ENCODE measurements at places on chromosomes 4 and X. TPM values are rescaled to one million over a fixed set of nuclear protein-coding genes. Genes with fewer than 3 reads are reported as not detected.

GRCh38 chrX:155027509-155028066 lies 944 bp downstream of the FUNDC2 start:
- peak; percentile 11 for DNase-seq

DNA sequence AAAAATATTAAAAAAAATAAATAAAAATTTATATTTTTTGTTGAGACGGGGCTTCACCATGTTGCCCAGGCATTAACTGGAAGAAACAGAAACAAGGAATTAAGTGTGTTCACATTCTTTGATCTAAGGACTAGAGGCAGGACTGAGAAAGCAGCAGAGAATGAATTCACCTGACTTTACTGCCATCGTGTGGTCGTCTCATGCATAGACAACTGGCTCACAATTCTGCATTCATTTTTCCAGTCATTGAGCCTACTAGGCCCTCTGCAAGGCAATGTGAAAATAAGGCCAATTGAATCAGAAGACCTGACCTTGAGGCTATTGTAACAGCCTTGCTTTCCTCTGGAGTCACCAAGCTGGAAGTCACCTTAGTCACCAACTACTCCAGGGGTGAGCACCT lies 37.4 kb downstream of the LHFPL1 start:
- peak; percentile 36 for DNase-seq

GRCh38 chr4:55308071-55308470 lies 38.0 kb upstream of the SRD5A3 start:
- DNase-seq = no peak

DNA sequence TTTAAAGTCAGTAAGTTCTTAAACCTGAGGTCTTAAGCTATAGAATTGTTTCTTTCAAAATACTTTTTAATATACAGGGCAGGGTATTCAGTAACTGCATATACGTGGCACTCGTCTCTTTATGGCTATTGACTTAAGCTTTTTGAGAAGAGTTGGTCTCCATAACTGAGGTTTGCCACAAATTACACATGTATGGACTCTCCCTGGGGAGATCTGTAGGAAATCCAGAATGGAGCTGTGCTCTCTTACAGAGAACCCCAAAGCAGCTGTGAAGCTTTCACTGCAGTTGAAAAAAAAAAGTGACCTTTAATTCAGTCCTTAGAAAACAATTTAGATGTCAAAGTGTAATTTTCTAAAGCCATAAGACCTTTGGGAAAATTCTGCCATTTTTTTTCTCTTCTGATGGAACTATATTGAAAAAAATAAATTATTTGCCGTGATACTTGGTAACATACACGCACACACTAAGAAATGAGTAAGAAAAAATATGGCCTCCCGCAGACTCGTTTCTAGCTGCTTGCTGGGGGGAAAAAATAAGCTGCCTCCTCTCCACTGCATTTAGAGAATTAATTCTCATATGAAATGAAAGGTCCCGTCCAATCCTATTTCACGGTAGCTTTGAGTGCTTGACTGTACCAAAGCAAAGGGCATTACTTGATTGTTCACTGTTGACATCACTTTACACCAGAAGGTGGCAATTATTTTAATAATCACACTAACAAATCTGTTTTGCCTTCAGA lies 159.4 kb upstream of the TENM3 start:
- no peak for DNase-seq

GRCh38 chr4:48985976-48986653 lies at the start of gene CWH43:
CWH43 (plus strand) TSS chr4:48986275; CDS start chr4:48986430, 155 bp downstream.
- DNase-seq = no peak

DNA sequence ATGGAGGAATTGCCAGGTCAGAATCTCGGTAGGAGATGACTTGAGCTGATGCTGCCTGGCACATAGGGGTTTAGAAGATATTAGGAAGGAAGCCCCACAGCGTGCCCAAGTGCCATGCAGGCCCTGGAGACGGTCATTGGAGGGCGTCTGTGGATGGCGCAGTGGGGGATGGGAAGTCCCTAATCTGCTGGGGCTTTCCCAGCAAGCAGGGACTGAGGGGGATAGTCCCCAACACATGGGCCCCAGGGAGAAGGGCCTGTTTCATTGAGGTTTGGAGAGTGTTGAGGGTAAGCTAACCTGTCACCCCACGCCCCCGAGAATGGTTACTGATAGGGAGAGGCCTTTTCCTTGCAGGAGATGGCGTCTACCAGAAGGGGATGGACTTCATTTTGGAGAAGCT lies 7.8 kb downstream of the TAFAZZIN start:
- DNase-seq = no peak

GRCh38 chr4:5895287-5895686 lies 2.4 kb upstream of the CRMP1 start:
- DNase-seq = no peak

GRCh38 chrX:13373431-13374187 lies 53.8 kb upstream of the ATXN3L start:
- peak; percentile 41 for DNase-seq

- DNase-seq = no peak
Observed at GRCh38 chr4:3276986-3277385, 15.8 kb upstream of the RGS12 start.

DNA sequence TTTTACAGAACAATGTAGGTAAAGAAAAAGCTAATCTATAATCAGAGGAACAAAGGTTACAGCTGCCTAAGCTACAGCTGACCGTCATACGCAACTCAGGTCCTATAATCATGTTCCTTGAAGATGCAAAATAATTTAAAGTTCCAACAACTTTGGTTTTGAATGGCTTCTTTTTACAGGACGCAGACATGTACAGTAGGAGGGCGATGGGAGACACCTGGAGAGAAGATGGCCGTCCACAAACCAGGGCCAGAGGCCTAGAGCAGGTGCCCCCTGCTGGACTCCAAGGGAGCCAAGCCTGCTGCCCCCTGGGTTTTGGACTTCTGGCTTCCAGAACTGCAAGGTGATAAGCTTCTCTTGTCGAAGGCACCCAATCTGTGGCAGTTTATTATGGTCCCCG lies 10.6 kb downstream of the HGFAC start:
- DNase-seq = no peak

GRCh38 chr4:75107755-75108612 lies 175.1 kb downstream of the PARM1 start:
- DNase-seq = no peak

- no peak for DNase-seq
Observed at GRCh38 chrX:39258331-39258730, 457.1 kb downstream of the MID1IP1 start.

DNA sequence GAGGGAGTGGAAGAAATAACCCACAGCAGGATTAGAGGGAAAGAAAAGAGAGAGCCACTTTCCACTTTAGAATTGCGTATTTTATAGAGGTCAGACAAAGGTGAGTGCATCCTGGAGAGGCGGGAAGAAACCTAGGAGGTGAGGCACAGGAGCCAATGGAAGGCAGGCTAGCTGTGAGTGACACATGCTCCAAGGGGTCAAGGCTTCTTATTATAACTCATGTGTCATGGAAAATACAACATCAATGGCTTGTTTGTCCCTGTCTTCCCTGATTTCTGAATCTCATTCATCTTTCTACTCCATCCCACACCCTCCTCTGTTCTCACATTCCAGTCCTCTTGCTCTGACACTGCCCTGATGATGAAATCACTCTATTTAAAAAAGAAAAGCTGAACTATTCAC lies 14.4 kb downstream of the ANXA3 start:
- DNase-seq = no peak

GRCh38 chr4:162461952-162462351 lies 298.2 kb upstream of the FSTL5 start:
- no peak for DNase-seq

DNA sequence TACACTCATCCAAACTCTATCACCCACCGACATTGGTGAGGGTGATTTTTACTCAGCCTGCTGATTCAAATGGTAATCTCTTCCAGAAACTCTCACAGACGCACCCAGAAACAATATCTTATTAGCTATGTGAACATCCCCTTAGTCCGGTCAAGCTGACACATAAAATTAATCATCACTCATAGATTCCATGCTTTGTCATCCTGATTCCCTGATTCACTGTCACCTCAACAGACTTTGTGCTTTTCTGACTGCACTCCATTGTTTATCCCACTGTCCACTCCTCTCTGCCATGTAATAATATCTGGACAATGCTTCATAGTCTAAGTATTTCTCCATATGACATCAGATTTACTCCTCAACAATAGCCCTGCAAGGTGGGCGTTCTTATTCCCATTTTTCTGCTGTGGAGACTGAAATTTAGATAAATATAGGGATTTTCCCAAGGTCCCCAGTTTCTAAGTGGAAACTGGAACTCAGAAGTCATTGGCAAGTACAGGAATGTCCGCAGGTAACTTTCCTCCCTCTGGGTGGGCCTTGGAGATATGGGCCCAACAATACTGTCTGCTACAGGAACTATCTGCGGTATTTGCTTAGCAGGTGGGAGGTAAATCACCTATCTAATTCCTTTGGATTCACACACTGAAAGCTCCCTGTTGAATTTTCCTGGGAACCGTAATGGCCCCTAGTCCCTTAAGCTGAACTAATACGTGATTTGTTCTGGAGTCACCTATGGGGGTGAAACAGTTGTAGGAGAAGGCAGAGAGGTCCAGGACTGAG lies 228.6 kb upstream of the BCOR start:
- DNase-seq = no peak

- no peak for DNase-seq
Observed at GRCh38 chr4:61984260-61984909, 784.3 kb downstream of the ADGRL3 start.

DNA sequence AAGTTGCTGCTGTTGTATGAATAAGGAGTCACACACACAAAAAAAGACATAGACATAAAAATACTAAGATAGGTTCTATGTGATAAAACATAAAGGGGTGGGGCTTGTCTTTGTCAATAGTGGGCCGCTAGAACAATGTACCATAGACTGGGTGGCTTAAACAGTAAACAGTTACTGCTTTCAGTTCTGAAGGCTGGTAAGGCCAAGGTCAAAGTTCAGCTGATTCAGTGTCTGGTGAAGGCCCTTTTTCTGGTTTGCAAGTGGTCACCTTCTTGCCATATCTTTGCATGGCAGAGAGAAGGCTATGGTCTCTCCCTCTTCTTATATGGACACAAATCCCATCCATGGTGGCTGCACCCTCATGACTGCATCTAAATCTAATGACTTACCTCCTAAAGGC lies 1980.7 kb downstream of the PCDH7 start:
- no peak for DNase-seq

GRCh38 chrX:13341491-13342101 lies 21.7 kb upstream of the ATXN3L start:
- no peak for DNase-seq

DNA sequence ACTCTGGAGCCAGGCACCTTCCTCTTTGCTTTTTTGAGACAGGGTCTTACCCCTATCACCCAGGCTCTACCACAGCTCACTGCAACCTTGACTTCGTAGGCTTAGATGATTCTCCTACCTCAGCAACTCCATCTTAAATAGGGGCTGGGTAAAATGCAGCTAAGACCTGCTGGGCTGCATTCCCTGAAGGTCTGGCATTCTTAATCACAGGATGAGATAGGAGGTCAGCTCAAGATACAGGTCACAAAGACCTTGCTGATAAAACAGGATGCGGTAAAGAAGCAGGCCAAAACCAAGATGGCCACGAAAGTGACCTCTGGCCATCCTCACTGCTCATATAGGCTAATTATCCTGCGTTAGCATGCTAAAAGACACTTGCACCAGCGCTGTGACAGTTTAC lies 770.8 kb upstream of the PRKX start:
- DNase-seq = no peak

GRCh38 chrX:14546190-14546589 lies 16.9 kb downstream of the GLRA2 start:
- DNase-seq = no peak

DNA sequence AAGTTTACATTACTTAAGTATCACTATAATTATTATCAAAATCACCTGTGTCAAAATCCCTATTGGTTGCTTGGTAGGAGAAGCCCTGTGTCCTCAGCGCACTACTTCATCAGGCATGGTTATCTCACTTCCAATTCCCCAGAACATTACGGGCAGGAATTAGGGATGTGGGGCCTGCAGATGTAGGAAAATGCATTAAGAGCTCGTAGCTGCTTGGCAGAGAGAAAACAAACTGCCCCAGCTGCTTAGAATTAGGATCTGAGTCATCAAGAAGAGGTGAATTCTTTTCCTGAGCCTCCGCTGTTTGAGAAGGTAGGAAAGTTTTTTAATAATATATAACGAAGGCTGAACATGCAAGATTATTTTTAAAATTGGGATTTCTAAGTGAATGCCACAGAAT lies 31.1 kb upstream of the CLNK start:
- DNase-seq = no peak

DNA sequence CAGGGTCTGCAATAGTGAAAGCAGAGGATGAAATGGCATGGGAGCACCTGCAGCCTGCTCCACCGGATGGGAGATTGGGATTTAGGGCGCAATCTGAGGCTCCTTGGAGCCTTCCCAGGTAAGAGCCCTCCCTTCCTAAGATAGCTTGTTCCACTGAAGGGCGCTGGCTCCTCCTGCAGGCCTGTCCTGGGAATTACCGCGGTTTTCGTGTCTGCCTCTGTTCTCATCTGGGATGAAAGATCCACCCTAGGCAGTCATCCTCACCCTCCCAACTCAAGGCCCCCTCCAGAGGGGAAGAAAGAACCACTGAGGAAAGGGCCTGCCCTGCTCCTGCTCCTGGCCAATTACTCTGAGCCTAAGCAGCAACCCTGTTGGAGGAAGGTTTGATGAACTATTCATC lies 547.5 kb downstream of the SMARCA1 start:
- DNase-seq = peak; percentile 22

- no peak for DNase-seq
Observed at GRCh38 chr4:29708473-29708872, 1011.7 kb upstream of the PCDH7 start.

DRP2 gene
- total RNA-seq = 0.69 TPM

SLC9A6 gene
- total RNA-seq = 14.3 TPM

F9 gene
- not detected for total RNA-seq

ELOVL6 gene
- total RNA-seq = 8.5 TPM

CT45A3 gene
- not detected for total RNA-seq

ZCCHC18 gene
- 0.36 TPM for total RNA-seq

SLC25A53 gene
- total RNA-seq = 4.2 TPM

TLR6 gene
- total RNA-seq = 1.4 TPM

IL1RAPL1 gene
- total RNA-seq = not detected

Measured in activated CD4-positive, alpha-beta memory T cell treated with anti-CD3 and anti-CD28 coated beads for 36 hours (primary cell).